ENCODE measurements at places on chromosomes 16 and 17.

DNA sequence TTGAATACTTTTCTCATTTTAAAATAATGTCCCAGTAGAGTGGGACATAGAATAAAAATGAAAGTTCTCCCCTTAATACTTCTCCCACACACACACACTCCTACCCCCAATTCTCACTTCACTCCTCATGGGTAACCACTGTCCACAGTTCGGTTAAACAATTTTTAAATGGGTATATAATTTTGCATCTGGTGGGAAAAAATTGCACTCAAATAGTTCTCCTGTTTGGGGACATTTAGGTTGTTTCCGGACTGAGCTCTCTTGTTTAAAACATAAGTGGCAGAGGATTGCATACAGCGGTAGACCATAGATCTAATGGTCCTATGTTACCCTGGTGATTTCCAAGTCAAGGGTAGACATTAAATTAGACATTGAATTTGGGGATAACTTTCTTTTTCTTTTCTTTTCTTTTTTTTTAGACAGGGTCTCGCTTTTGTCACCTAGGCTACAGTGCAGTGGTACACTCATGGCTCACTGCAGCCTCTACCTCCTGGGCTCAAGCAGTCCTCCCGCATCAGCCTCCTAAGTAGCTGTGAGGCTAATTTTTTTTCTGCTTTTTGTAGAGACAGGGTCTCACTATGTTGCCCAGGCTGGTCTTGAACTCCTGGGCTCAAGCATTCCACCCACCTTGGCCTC lies 138.3 kb downstream of the SOCS1 start:
- no peak for DNase-seq

DNA sequence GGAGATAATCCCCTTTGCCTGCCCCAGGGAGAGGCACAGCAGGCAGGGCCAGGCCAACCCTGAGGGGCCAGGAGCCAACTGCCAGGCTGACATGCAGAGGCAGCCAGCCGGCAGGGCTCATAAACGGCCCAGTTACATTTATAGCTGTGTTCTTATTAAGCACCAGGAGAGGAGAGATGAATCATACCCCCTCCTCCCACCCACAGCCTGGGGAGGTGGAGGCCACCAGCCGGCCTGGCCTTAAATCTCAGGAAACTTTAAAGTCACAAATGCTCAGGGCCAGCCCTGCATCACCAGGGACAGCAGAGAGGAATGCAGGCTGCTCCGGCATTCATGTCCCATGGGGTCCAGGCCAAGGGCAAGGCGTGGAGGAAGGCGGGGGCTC lies 177.2 kb downstream of the TMEM132E start:
- no peak for DNase-seq

DNA sequence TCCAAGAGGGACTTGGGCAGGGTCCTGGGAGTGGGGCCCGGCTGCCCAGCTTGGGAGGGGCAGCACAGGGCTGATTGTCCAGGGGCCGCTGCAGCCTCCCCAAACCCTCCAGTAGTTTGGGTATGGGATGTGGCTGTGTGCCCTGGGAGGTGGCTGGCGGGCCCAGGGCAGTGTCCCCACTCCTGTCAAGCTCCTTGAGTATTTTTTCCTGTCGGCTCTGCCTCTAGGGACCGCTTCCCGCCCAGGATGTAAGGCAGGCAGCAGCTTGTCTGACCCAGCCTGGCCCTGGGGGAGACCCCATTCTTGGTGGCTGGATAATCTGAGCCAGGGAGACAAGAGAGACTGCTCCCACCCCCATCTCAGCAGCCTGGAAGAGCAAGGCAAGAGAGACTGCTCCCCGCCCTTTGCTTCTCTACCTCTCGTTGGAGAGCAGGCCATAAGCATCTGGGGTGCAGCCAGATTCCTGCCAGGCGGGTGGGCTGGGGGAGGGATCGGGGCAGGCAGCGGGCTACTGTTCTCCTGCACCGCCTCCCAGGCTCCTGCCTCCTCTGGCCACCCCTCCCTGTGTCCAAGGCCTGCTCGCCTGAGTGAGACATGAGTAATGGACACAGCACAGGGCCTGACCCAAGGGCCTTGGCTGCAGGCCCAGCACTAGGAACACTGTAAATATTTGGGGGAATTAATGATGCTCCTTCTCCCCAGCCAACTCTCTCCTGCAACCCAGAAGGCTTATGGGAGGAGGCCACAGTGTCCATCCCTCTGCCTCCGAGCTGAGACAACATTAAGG lies 18.4 kb upstream of the ITGA3 start:
- DNase-seq = no peak

- no peak for DNase-seq
These were observed 3.7 kb upstream of the CDK3 start for GRCh38 chr17:75996665-75997590.

DNA sequence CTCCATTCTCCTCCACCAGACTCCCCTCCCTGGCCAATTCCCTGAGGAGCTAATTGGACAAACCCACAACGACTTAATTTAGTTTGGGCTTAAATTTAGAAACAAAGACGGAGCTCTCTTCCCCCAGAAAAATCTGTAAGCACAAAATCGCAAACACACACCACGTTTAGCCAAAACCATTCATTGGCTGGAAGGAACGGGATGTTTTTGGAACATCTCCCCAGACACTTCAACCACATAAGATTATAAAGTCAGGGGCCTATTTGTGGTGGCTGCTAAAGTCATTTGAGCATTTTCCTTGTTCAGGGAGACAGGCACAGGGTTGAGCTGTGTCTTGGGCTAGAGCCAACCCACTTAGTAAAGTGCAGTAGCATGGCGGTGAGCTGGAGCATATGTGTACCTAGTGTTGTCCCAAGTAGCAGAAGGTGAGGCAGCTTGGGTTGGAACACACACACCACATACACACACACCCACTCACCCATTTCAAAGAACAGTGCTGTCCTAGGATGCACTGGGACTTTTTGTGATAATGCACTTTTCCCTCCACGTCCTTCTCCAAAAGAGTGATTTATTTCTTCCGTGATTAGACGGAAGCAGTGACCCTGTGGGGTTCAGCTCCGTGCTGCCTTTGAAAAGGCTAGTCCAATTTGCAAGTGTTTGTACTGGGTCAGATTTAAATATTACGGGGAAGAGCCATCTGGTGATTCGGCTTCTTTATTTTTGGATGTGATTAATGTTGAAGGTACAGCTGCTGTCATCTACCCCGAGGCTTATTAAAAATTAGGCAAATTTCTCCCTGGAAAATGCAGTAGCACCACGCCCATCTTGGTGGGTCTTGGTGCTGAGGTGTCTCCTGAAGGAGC lies 32.2 kb downstream of the ELAC2 start:
- DNase-seq = no peak

DNA sequence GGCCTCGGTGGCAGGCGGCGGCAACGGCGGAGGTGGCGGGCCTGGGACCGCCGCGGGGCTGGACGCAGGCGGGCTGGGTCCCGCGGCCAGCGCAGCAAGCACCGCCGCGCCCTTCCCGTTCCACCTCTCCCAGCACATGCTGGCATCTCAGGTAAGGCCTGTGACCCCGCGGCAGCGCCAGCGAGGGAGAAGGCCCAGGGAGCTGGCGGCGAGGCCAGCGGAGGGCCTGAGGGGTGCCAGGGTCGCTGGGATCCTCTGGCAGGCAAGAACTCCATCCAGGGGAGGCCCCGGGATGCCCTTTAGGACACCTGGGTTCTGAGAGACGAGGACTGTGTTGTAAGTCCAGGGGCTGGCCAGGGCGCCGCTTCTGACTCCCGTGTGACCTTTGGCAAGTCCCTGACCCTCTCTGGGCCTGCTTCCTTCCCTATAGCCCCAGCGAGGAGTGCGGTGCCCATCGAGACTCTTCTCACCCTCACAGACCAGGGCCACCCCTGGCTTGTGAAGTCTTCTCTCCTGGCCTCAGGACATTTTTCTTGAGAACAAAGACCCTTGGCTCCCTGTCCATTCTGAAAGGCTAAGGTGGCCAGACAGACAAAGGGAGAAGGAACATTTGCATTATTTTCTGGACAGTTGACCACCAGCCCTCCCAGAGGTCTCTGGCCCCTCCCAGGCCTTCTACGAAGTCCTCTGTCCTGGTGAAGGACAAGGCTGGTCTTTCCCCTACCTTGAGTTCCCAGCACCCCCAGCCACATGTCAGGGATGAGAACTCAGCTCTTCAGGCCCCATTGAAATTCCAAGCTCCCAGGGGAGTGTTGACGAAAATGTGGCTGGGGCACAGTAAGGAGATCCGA lies 6.3 kb downstream of the TBX2 start:
- no peak for DNase-seq
